ENCODE measurements at places on chromosomes 7 and 10.

GRCh38 chr7:26681819-26682418, 182.5 kb downstream of the SKAP2 start:
- DNase-seq: peak; percentile 34

DNA sequence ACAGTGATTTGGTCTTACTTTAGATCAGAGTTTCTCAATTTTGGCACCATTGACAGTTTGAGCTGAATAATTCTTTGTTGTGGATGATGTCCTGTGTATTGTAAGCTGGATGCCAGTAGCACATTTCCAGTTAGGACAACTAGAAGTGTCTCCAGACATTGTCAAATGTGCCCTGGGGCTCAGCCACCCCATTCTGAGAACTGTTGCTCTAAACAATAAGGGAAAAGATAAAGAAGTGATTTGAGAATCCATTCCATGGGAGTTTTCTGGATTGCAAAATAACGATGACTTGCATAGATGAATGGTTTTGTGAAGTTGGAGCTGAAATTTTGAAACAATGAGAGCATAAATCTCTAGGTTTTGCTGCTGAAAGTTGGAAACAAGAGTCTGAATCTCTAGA, 44.6 kb downstream of the NUP205 start:
- DNase-seq: no peak

- DNase-seq: peak; percentile 39
Observed at GRCh38 chr7:151876899-151877777, at the start of gene PRKAG2. TSS of gene PRKAG2 (minus strand) at chr7:151877115. CDS start at chr7:151876620, 495 bp downstream.

DNA sequence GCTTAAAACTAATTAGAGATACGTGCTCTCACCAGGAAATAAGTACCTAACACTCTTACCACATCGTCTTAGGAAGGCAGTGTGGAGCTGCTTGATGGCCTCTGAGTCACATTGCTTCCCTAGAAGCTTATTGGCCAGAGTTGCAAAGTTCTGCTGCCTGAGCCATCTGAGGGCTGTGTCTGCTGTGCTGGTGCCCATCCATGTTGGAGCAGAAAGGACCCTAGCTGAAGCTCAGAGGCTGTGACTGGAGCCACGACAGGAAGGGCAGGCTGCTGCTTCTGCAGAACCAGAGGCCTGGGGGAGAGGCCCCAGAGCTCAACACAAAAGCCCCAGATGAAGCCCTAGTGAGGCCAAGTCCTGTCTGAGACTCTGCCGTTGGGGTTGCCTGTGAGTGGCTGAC, 64.8 kb upstream of the IGFBP3 start:
- peak; percentile 52 for DNase-seq

GRCh38 chr7:28046035-28046434, 134.6 kb downstream of the JAZF1 start:
- no peak for DNase-seq

DNA sequence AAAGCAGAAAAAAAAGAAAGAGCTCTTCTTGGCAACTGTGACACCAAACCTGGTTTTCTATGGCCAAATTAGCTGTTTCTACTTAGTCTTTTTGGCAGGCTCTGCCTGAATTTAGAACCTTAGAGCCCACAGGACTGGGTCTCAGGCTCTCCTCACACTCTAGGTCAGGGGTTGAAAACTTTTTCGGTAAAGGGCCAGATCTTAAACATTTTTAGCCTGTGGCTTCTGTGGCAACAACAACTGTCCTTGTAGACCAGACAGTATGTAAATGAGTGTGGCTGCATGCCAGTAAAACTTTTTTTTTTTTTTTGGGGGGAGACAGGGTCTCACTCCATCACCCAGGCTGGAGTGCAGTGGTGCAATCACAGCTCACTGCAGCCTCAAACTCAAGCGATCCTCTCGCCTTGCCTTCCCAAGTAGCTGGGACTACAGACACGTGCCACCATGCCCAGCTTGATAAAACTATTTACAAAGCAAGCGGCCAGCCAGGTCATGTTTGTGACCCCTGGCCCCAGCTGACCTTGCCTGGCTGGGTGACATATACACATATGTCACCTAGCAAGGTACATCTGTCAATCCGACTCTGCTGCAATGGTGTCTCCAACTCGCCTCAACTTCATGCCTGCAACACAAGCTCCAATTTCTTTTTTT, 17.4 kb downstream of the KPNA7 start:
- DNase-seq: no peak

GRCh38 chr10:71852355-71852937, 1.4 kb upstream of the PSAP start:
- DNase-seq: no peak

GRCh38 chr10:13440185-13441061, 88.4 kb downstream of the BEND7 start:
- DNase-seq: peak; percentile 77

DNA sequence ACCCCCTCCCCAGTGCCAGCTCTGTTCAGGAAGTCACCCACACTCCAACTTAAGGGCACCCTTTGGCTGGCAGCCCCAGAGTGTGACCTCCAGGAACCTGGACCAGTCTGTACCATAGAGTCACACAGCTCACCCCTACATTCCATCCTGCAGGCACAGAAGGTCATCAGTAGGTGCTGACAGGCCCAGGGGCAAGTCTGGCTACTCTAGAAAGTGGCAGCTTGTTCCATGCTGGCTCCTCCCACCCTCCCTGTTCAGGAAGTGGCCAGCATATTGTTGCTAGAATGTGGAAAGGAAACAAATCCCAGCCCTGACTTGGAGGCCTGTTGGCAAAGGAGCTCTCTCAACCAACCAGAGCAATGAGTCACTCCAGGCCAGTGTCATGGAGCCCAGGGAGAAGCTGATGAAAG, 3.2 kb upstream of the NCOA4 start:
- peak; percentile 36 for DNase-seq

GRCh38 chr7:34823650-34824258, 165.7 kb downstream of the NPSR1 start:
- peak; percentile 88 for DNase-seq

DNA sequence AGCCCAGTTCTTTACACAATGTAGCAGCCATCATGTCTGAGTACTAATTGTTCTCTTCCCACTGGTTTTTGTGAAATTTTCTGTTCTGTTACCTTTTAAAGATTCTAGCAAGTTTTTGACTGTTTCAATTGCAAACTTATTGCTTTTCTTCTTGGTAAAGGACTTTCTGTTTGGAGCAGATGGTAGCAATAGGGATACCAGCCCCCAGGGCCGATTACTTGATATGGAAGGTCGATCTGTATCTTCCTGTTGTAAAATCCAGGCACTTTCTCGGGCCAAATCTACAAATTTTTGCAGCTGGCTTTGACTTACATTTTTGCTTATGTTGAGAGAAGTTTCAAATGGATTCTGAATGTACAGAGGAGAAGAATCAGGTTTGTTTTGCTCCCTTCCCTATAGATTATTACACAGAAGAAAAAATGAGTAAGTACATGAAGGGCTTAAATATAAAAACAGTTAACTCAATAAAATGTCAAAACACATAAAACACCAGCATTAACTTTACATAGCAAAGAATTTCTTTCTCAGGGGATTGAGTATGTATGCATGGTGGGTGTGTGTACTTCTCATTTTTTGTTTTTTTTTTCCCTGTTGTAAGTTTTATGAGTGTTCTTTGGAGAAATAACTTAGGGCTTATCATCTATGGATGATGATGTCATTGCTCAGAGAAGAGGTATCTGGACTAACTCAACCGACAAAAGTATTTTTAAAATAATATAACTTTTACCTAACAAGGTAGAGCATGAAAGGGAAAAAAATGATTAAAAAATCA, 35.3 kb downstream of the MTPAP start:
- DNase-seq: no peak

GRCh38 chr10:729213-729612, 39.7 kb upstream of the DIP2C start:
- no peak for DNase-seq

- peak; percentile 49 for DNase-seq
Observed at GRCh38 chr10:95445837-95446486, 115.2 kb downstream of the SORBS1 start.

DNA sequence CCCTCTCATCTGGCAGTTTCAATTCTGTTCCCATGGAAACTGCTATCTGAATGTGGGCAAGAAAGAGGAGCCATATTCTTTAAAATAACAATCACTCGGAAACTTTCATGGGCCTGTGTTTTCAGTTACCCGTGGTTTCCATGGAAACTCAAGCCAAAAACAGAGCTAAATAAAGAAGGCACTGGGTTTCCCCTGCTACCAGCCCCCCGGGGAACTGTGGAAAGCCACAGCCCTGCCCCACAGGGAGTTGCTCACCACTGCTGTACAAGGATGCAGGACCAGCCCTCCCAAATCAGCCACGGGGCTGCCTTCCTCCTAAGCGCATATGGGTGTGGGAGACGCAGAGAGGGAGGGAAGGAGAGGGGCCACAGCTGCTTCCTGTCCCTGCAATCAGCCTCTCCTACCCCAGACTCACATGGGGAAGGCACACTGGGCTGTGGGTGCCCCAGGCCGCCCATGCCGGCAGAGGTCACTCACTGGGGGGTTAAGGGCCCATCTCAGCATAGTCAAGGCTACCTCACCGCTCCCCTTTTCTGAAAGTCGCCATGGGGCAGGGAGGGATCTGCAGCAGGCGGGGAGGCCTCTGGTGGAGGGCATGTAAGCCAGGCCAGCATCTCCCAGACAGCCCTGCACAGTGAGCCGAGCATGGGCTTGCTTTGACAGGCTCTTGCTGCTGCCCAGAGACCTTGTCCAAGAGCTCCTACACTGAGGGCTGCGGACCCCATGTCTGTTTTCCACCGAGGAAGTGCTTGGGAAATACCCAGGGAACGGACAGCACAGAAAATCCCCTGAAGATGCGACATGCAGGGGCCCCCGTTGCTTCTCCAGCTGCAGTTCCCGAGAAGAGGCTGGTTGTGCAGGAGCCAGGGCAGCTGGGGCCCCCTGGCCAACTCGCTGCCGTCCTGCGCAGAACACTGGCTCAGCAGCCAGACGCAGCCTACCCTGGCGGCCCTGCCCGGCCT, 157.3 kb upstream of the PPP2R2D start:
- DNase-seq: no peak

- DNase-seq: no peak
Observed at GRCh38 chr10:101974091-101974971, 81.6 kb downstream of the ARMH3 start.

DNA sequence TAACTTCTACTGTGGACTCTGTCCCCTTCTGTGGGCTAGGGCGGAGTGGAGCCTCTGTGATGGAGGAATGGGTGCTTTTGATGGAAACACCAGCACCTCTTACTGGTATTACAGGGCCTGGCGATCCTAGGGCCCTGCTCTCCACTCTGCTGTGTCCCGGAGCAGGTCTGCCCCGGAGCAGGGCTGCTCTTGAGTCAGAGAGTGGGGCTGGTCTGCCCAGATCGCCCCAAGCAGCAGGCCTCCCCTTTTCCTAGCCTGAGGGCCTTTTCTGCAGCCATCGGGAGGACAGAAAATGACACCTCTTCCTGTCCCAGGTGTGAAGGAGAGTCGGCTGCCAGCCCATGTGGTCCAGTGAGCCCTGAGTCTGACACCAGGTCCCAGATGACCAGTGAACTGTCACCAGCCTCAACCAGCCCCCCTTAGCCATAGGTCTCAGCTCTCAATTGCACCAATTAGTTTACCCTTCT, 1.4 kb downstream of the ZNF282 start:
- DNase-seq: peak; percentile 8

DNA sequence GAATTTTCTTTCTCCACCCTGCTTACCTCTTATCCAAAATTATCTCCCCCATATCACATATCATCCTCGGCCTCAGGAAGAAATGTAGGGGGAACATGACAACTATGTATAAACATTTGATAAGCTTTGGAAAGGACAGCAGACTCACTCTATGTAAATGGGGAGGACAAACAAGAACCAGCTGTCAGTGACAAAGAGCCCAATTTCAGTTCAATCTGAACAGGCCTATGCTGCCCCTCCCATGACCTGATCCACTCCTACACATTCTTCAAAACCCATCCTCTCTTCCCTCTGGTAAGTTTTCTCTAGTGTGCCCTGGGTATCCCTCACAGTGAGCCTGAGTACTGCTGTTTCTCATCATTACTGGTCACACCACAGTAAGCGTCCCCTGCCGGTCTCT, 20.8 kb downstream of the FZD9 start:
- no peak for DNase-seq

- DNase-seq: peak; percentile 85
Observed at GRCh38 chr7:102390697-102391484, 5.3 kb upstream of the PRKRIP1 start.

GRCh38 chr10:629186-629998, 60.1 kb downstream of the DIP2C start:
- DNase-seq: no peak

DNA sequence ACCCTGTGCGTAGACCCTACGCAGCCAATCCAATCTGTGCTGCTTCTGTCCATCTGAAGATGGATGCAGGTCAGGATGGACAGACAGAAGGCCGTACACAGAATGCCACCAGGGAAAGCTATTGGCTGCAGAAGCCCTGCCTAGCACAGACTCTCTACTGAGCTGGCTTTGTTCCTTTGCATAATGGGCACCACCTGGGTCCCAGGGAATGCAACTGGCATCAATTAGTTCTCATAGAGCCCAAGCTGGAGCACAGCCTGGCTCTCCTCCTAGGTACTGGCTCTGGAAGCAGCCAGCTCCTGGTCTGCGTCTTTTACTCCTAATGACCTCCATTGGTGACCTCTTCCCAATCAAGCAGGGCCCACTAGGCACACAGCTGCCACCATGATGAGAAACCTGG, 26.8 kb upstream of the CACUL1 start:
- DNase-seq: no peak

DNA sequence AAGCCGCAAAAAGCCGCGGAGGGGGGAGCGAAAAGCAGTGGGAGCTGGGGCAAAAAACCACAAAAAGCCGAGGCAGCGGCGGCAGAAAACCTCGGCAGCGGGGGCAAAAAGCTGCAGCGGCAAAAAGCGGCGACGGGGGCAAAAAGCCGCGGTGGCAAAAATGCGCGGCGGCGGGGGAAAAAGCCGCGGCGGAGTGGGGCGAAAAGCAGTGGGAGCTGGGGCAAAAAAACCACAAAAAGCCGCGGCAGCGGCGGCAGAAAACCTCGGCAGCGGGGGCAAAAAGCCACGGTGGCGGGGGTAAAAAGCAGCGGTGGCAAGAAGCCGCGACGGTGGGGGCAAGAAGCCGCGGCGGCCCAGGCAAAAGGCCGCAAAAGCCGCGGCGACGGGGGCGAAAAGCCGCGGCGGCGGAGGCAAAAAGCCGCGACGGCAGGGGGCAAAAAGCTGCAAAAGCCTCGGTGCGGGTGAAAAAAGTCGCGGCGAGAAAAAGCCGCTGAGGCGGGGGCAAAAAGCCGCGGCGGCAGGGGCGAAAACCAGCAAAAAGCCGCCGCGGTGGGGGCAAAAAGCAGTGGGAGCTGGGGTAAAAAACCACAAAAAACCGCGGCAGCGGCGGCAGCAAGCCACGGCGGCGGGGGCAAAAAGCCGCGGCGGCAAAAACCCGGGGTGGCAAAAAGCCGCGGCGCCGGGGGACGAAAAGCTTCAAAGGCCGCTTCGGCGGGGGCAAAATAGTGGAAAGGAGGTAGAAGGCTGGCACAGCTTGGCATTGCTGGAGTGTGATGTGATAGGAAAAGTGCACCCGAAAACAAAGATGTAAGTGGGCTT, 135.9 kb downstream of the ZNF92 start:
- no peak for DNase-seq

- DNase-seq: peak; percentile 49
Observed at GRCh38 chr10:33136271-33136670, 178.2 kb upstream of the ITGB1 start.

GRCh38 chr7:106668861-106669524, 8.0 kb upstream of the CCDC71L start:
- DNase-seq: no peak

DNA sequence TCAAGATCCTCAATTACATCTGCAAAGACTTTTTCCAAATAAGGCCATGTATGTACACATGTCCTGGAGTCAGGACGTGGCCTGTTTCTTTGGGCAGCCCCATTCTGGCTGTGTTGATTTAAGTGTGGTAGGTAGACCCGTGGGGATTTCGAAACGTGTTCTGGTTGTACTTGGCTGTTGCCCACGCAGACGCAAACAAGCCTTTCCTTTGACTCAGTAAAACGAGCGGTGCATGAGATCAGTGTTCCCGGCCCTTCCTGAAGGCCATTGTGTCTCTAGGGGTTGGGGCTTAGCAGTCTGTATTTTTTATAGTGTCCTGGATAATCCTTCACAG, 64.8 kb upstream of the DNAJB6 start:
- no peak for DNase-seq

Data from Calu3 (cell line).